SJSA1 (cell line): ENCODE measurements at places on chromosomes 7 and 10. TPM values are rescaled to one million over a fixed set of nuclear protein-coding genes. Genes with fewer than 3 reads are reported as not detected.

The LRRC17 gene
- 8.3 and 10.9 TPM in 2 replicates for total RNA-seq

The ARF5 gene
- total RNA-seq: 154 and 169 TPM in 2 replicates

The SLC16A12 gene
- total RNA-seq: 0.34 TPM in 1 of 2 replicates, not detected in the other

The ZNF282 gene
- total RNA-seq: 16.9 and 17.4 TPM in 2 replicates

The CISD1 gene
- total RNA-seq: 38.5 and 52.3 TPM in 2 replicates

DNA sequence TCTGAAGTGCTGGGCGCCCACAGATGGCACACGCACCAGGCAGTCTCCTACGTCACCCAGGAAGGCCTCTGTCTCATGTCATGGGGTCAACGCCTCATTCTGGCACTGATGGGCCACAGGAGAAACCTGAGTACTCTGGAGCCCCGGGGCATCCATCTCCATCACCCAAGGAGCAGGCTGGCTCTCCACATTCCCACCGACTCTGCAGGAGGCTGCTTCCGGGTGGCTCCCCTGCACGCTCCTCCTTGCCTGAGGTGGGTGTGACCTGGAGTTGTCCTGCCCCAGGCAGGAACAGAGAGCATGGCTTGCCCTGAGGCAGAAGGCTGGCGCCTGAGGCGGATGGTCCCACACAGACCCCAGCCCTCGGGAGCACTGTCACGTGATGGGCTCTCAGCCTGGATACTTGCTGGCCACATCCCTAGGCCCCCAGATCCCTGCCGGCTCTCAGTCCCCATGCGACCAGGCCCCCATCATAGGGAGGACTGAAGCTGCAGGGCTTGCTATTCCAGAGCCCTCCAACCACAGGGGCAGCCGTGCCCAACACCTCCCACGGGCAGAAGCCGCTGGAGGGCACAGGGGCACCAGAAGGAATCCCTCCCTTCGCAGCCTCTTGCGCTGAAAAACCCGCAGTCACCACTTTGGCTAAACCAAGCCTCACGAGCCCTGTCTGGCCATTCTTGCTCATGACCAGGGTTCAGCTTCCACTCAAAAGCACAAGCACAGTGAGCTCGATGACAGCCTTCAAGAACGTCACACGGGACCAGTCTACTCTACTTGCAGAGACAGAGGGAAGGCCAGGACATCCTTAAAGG lies 80.7 kb downstream of the MAD1L1 start:
- peaks cover 1% of the 10 kb centered on the region for H3K4me1 ChIP-seq
- no peak overlapping the region for H3K4me3 ChIP-seq
- no peak overlapping the region for H3K27ac ChIP-seq
- no peaks in the 10 kb centered on the region for H3K27me3 ChIP-seq

- no peaks in the 10 kb centered on the region for H3K4me1 ChIP-seq
- no peak overlapping the region for H3K27ac ChIP-seq
- H3K36me3 ChIP-seq: no peaks in the 10 kb centered on the region
- no peak for DNase-seq
- no peak overlapping the region for H3K4me3 ChIP-seq
Measured at GRCh38 chr7:83599131-83599530, 49.8 kb downstream of the SEMA3E start.

The SLC26A3 gene
- not detected in 2 replicates for total RNA-seq

GRCh38 chr7:101200504-101200861 lies 353 bp downstream of the MOGAT3 start:
- H3K4me3 ChIP-seq: no peak overlapping the region
- H3K27ac ChIP-seq: no peak overlapping the region
- 0 out of 2 replicates have a peak, but pooled peaks cover 4% of the 10 kb centered on the region for H3K4me1 ChIP-seq
- no peak for DNase-seq

The RHBDD2 gene
- total RNA-seq: 39.5 and 46.2 TPM in 2 replicates

The NAT16 gene
- total RNA-seq: not detected in 2 replicates

- peaks cover 60% of the 10 kb centered on the region for H3K36me3 ChIP-seq
- H3K27ac ChIP-seq: no peak overlapping the region
- no peak for DNase-seq
- H3K4me1 ChIP-seq: 0 out of 2 replicates have a peak, but pooled peaks cover 4% of the 10 kb centered on the region
- no peak overlapping the region for H3K4me3 ChIP-seq
Measured at GRCh38 chr10:12237265-12238220, 41.6 kb downstream of the CDC123 start.

DNA sequence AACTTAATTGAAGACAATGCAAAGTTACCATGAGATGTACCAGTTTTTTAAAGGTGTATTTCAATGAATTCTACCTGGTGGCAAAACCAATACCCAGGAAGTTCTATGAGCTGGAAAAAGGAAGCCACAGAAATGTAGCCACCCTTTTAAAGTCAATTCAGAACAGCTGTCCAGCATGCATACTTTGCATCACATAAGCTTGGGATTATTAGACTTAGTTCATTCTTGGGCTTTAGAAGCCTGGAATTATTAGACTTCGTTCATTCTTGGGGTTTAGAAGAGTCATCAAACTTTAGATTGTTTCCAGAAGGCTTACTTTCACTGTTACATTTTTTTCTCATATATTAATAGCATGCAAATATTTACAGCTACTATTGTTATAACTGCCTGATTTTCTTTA lies 20.9 kb downstream of the SLC25A13 start:
- no peaks in the 10 kb centered on the region for H3K27me3 ChIP-seq
- 0 out of 2 replicates have a peak, but pooled peaks cover 3% of the 10 kb centered on the region for H3K36me3 ChIP-seq
